ENCODE measurements at places on chromosomes 2 and 18. TPM values are rescaled to one million over a fixed set of nuclear protein-coding genes. Genes with fewer than 3 reads are reported as not detected.

HJURP gene
- total RNA-seq: 10.9 TPM

NEU2 gene
- total RNA-seq: not detected

SLC40A1 gene
- not detected for total RNA-seq

RESP18 gene
- not detected for total RNA-seq

HOXD10 gene
- total RNA-seq: not detected

CRACDL gene
- 0.80 TPM for total RNA-seq

NXPH2 gene
- total RNA-seq: 0.27 TPM

ARHGEF4 gene
- 34.5 TPM for total RNA-seq

CRYGD gene
- not detected for total RNA-seq

METTL5 gene
- 106 TPM for total RNA-seq

DNAJC5G gene
- total RNA-seq: not detected

AFF3 gene
- not detected for total RNA-seq

ALPP gene
- total RNA-seq: not detected

ABCG8 gene
- total RNA-seq: not detected

NEMP2 gene
- 3.1 TPM for total RNA-seq

TEKT4 gene
- not detected for total RNA-seq

FBXO41 gene
- total RNA-seq: 5.4 TPM

LCT gene
- total RNA-seq: 0.04 TPM

RAB27B gene
- 5.5 TPM for total RNA-seq

EN1 gene
- not detected for total RNA-seq

PRKAG3 gene
- not detected for total RNA-seq

CPO gene
- total RNA-seq: not detected

GPR75 gene
- total RNA-seq: 0.62 TPM

ANKRD36 gene
- total RNA-seq: 8.9 TPM

TGOLN2 gene
- total RNA-seq: 28.9 TPM

RMDN2 gene
- 1.7 TPM for total RNA-seq

RNF149 gene
- total RNA-seq: 56.1 TPM

MYL1 gene
- total RNA-seq: not detected

C2orf72 gene
- not detected for total RNA-seq

RAB3GAP1 gene
- 53.3 TPM for total RNA-seq

SPATA3 gene
- total RNA-seq: not detected

CNPPD1 gene
- 43.7 TPM for total RNA-seq

All from hair follicular keratinocyte (primary cell).